ENCODE measurements at places on chromosomes 11 and 22.

- DNase-seq: no peak
Measured at GRCh38 chr11:64235437-64236161, 1.2 kb downstream of the VEGFB start.

- peak; percentile 44 for DNase-seq
Measured at GRCh38 chr22:46484861-46485595, 52.4 kb downstream of the CELSR1 start.

DNA sequence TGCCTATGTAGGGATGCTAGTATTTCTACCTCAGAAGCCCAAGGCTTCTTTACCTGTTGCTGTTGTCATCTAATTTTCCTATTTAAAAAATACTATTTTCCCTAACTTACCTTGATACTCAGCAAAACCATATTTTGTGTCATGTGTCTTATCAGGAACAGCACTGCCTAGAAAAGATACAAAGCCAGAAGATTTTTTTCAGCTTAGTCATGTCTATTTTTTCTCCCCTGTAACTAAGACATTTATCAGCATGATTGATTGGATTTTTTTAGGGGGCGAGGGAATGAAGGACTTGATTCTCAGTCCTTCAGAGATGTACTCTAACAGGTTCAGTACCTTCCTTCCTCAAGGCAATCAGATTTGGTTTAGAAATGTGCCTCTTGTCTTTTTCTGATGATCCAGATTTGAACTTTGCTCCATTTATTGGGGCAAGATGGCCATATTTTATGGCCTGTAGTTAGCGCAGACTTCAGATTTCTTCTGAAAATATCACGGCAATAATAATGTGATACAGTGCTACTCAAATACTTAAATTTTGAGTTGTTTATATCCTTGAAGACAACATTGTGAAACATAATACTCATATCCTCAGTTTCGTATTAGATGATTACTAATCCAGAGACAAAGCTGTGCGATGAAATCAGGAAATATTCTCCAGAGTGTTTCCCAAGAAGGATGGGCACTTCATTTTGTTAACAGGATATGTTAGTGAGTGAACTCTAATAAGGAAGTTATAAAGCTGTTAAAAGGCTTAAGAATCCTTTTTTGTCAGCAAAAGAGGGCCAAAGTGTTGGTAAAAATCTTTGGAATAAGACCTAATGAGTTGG, 3.8 kb upstream of the PIK3IP1 start:
- peak; percentile 95 for DNase-seq

DNA sequence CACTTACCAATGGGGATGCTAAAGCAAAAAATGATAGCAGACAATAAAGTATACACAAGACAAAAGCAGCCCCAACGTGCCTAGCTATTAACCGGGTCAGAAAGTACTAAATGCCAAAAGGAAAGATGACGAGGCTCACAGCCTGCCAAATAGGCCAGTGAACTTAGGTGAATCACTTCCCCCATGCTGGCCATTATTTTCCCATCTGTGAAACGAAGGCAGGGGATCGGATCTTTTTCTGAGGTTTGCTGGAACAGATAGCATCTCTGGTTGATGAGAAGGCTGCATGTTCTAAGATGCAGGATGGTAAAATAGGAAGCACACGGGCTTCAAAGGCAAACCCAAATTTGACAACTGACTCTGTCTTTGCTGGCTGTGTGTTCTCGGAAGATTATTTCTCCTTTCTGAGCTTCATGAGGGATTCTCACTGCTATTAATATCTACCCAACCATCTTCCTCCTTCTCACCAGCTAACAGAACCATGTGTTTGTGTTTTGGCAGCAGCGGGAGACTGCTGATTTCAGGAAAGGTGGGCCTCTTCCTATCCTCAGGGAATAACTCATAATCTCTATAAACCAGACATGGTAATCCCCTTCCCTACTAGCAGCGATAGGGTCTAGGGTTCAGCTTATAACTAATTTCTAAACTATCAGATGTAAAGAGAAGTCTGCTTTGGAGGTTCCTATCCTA, 390.7 kb downstream of the LARGE1 start:
- DNase-seq: no peak

DNA sequence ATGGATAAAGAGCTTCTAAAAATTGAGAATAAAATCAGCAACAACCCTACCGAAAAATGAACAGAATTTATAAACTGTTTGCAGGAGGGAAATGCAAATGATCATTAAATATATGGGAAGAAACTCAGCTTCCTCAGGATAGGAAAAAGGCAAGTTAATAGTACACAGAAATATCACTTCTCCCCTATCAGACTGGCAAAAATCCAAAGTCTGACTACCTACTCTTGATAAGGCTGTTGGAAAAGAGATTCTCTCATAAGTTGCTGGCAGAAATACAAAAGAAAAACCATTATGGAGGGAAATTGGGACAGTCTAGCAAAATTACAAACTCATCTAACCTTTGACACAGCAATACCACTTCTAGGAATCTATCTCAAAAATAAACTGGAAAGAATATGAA, 100.9 kb upstream of the LDLRAD3 start:
- DNase-seq: no peak

GRCh38 chr11:122189229-122189628, 73.2 kb upstream of the BLID start:
- peak; percentile 98 for DNase-seq

DNA sequence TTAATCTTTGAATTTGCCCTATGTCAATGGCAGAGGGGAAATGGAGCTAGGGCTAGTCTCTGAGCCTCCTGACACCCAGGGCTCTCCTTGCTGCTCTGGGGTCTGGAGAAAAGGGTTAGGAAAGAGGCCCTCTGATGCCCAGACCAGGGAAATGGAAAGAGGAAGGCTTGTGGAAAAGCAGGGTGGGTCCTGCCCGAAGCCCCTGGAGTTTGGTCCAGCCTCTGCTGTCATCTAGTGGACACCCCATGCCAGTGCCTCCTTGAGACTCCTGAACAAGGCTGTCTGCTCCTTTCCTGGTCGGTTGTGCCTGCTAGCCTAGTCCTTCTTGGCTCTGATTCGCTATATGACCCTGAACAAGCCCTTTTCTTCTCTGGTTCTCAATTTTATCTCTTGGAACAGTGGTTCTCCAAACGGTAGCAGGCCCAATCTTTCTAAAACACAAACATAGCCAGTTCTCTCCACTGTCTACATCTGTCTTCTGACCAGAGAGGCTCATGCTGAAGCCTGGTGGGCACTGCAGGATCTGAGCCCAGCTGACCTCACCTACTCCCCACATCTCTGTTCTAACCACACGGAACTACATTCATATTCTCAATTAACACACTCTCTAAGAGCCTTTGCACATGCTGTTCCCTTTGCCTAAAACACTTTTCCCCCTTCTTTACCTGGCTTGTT, 8.8 kb upstream of the PLA2G3 start:
- peak; percentile 61 for DNase-seq

DNA sequence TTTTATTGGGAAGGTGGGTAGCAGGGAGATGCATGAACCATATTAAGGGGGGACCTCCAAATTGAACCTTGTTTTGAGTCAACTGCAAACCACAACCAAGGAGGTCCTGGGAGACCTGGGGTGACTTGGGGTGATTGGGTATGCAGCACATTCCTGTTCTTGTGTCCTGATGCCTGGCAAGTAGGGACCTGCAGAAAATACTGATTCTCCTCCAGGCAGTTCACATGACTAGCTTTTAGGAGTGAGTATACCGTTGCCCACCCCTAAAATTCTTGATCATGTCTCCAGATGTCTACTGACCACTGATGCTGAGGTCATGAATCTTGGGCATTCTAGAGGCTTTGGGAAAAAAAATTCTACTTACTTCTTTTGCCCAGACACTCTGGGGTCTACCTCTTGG, 6.3 kb downstream of the EHF start:
- peak; percentile 93 for DNase-seq

DNA sequence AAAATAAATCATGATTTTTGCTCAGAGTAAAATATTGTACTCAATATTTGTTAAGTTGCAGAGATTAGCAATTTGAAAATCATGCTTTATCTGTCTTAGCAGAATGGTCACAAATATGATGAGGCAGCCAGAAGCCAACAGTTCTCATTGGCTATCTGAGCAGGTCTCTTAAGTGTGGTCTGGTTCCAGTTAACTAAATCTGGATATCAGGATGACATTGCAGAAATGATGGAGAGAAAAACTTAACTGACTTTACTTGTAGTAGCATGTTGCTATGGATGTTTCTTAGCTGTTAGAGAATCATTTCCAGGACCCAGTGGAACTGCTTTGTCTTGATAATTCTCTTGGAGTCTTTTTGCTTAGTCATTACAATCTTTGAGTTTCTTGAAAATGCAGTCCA, 1070.3 kb downstream of the JRKL start:
- no peak for DNase-seq

GRCh38 chr11:16184588-16184987, 171.8 kb downstream of the SOX6 start:
- peak; percentile 89 for DNase-seq

DNA sequence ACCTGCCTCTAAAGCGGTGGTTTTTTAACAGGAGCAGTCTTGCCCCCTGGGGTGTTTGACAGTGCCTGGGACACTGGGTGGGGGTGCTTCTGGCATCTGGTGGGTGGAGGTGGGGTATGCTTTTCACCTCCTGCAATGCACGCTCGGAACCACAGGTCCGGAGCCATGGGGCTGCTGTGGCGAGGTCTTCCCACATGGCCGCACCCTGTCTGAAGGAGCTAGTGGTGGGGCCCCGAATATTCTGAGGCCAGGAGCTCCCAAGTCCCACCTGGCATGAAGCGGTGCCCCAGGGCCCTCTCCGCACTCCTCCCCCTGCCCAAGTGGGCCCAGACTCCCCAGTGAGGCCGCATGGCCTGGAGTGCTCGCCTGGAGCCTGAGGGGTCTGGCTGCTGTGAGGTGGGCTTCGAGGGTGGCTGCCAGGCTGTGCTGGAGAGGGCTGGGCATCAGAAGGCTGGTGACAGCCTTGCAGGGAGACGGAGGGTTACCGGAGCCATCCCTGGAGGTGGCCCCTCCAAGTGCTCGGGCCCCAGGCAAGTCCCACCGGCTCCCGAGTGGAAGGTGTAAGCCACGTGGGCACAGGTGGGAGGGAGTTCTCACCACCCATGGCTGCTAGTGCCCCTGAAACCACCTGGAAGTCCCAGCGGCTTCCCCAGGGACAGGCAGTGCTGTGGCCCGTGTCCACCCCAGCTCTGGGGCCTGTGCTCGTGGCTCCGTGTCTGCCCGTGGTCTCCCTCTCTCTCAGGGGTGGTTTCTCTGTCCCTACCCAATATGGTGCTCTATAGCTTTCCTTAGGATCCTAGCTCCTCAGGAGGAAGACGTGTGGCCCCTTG, 15.1 kb downstream of the TBX1 start:
- DNase-seq: no peak

GRCh38 chr11:131593301-131593700, 222.9 kb downstream of the NTM start:
- DNase-seq: no peak

GRCh38 chr11:83642500-83642899, 356.3 kb upstream of the CCDC90B start:
- no peak for DNase-seq

DNA sequence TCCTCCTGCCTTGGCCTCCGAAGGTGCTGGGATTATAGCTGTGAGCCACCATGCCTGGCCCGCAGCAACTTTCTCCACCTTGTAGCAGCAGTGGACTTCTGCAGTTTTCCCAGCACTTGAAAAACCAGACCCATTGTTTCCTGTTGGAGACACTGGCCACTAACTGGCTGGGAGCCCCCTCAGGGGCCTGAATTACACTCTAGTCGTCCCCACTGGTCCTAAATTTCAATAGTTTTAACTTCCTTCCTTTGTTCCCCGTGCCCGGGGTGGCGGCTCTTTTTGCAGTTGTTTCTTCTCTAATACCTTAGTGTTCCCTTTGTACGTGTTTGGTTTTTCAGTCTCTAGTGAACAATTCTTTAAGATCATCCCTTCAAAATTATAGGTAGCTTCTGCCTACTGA, 2.6 kb upstream of the MRGPRE start:
- no peak for DNase-seq

GRCh38 chr22:37232140-37232998, 11.7 kb downstream of the RAC2 start:
- DNase-seq: no peak

DNA sequence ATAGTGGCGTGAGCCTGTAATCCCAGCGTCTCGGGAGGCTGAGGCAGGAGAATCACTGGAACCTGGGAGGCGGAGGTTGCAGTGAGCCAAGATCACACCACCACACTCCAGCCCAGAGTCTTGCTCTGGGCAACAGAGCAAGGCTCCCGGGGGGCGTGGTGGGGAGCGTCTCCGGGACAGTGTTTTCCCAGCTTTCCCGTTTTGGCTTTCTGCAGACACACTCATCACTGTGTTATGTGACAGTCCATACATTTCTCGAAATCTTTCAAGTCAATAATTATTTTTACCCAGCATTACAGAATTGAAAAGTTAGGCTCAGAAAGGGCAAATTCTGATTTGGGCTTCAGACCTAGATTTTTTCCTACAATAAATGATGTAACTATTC, 31.7 kb downstream of the NEAT1 start:
- no peak for DNase-seq

- no peak for DNase-seq
Measured at GRCh38 chr22:45916515-45916914, 60.4 kb downstream of the WNT7B start.

- no peak for DNase-seq
Measured at GRCh38 chr11:130171534-130171933, 12.0 kb downstream of the ST14 start.

DNA sequence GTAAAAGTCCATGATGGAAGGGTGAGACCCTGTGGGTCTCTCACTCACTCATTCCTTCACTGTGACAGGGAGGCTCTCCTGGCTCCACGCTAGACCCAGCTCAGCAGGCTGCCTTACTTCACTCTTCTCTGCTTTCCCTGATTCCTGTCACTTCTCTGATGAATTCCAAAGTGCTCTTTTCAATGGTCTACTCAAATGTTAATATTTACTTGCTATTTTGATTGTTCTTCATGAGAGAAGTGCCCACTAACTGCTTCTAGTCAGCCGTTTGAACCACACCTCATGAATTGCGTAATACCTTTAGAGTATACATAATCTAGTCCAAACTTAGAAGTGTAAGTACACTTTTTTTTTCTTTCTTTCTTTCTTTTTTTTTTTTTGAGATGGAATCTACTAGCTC, 1350.2 kb upstream of the RAG2 start:
- DNase-seq: peak; percentile 11

DNA sequence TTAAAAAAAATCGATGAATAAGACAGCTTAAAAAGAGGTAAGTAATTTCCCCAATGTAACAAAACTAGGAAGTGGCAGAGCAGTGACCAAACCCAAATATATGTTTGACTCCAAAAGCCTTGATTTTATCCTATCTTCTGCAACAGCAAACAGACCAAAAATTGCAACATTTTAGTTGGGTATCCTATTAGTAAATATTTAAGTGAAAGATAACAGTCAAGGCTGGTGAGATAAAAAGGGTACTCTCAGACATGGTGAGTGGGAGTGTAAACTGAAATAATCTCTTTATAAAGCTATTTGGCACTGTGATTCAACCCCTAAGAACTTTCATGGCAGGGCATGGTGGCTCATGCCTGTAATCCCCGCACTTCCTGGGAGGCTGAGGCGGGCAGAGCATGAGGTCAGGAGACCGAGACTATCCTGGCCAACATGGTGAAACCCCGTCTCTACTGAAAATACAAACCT, 1.9 kb upstream of the RDX start:
- peak; percentile 84 for DNase-seq

DNA sequence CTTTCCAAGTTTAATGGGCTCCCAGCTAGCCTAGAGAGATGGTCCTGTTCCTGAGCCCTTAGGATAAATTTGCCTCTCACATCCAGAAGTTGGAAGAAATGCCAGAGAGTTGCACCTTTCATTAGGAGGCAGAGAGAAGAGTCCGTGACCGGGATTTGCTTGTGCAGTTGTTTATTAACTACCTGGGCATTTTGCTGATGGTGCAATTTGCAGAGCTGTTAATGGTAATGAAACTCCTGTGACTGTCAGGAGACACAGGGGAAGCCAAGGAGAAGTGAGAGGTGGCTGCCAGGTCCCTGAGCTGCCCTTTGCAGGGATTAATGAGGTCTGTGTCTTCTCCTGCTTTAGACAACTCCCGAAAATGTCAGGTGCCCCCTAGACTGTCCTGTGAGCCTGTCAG, 69.1 kb upstream of the B3GAT1 start:
- DNase-seq: no peak
